ENCODE measurements at places on chromosomes 16 and 17. TPM values are rescaled to one million over a fixed set of nuclear protein-coding genes. Genes with fewer than 3 reads are reported as not detected.
A peak's percentile ranks its signal among the peaks of the same experiment; 100 is the strongest.

The ZPBP2 gene
- not detected for total RNA-seq

GRCh38 chr17:77829843-77830799, 128.4 kb upstream of the TNRC6C start:
- H3K36me3 ChIP-seq, result no peaks in the 10 kb centered on the region
- H3K27ac ChIP-seq, result peak overlapping the region; percentile 43
- H3K4me3 ChIP-seq, result no peak overlapping the region
- no peaks in the 10 kb centered on the region for H3K27me3 ChIP-seq

The UTS2R gene
- total RNA-seq, result not detected

DNA sequence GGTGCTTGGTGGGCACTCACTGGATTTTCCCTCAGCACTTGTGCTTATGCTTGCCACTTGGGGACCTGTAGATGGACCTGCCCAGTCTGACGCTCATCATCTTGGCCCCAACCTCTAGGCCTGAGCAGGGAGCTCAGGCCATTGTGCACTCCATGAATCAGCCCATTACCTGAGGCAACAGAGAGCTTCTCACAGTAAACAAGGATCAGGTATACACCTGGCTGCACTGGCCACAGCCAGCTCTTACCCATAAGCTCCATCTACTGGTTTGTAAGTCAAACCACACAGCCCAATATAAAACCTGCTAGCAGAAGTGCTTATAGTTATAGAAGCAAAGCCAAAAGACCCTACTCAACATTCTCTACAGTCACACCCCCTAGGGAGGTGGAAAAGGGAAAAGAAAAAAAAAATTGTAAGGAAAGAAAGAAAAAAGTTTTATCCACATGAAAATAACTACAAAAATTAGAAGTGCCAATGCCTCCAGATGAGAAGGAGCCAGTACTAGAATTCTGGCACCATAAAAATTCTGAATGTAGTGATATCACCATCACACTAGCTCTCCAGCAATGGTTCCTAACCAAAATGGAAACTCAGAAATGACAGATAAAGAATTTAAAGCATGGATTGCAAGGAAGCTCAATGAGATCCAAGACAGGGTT, 87.8 kb upstream of the CDH5 start:
- H3K4me1 ChIP-seq, result no peaks in the 10 kb centered on the region
- H3K27ac ChIP-seq, result peak overlapping the region; percentile 55
- H3K27me3 ChIP-seq, result no peaks in the 10 kb centered on the region
- no peak for DNase-seq

The NPIPA8 gene
- 0.67 TPM for total RNA-seq

The BHLHA9 gene
- not detected for total RNA-seq

DNA sequence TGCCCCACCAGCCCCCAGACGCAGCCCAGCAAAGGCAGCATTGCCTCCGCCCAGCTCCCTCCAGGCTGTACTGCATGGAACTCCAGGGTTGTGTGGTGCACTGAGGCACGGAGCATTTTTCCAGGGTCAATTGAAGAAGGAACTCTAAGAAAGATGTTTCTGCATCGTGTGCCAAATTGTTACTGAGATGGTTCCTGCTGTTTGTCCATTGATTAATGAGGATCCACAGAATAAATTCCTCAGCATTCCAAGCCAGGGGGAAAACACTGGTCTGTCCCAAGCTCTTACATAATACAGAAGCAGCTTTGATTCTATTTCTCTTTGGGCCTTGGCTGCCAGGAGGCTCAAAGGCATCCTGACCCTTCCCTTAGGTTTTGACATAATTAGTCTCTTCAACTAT, 80.9 kb downstream of the ZNF423 start:
- H3K4me1 ChIP-seq, result peaks cover 7% of the 10 kb centered on the region
- H3K36me3 ChIP-seq, result no peaks in the 10 kb centered on the region
- DNase-seq, result no peak
- H3K4me3 ChIP-seq, result no peak overlapping the region

- no peak for DNase-seq
- no peaks in the 10 kb centered on the region for H3K36me3 ChIP-seq
- H3K4me1 ChIP-seq, result peaks cover 15% of the 10 kb centered on the region
- no peaks in the 10 kb centered on the region for H3K27me3 ChIP-seq
- no peak overlapping the region for H3K27ac ChIP-seq
- H3K4me3 ChIP-seq, result no peak overlapping the region
These were observed 174.9 kb upstream of the CIBAR2 start for GRCh38 chr16:85286951-85287814.

- DNase-seq, result no peak
- no peaks in the 10 kb centered on the region for H3K36me3 ChIP-seq
- H3K27ac ChIP-seq, result peak overlapping the region; percentile 28
- peaks cover 21% of the 10 kb centered on the region for H3K4me1 ChIP-seq
- H3K27me3 ChIP-seq, result no peaks in the 10 kb centered on the region
- H3K4me3 ChIP-seq, result peak overlapping the region; percentile 1
These were observed 38.5 kb downstream of the PIGL start for GRCh38 chr17:16255481-16255921.

The CNGB1 gene
- total RNA-seq, result not detected

- H3K4me1 ChIP-seq, result peaks cover 16% of the 10 kb centered on the region
- peak overlapping the region; percentile 88 for H3K4me3 ChIP-seq
- no peak for DNase-seq
These were observed 386 bp downstream of the CIAO3 start for GRCh38 chr16:740459-740763.

GRCh38 chr17:69608808-69609472, 194.4 kb downstream of the MAP2K6 start:
- H3K27me3 ChIP-seq, result no peaks in the 10 kb centered on the region
- H3K4me1 ChIP-seq, result peaks cover 18% of the 10 kb centered on the region
- H3K27ac ChIP-seq, result peak overlapping the region; percentile 44
- no peak overlapping the region for H3K4me3 ChIP-seq

The JMJD6 gene
- 29.6 TPM for total RNA-seq

DNA sequence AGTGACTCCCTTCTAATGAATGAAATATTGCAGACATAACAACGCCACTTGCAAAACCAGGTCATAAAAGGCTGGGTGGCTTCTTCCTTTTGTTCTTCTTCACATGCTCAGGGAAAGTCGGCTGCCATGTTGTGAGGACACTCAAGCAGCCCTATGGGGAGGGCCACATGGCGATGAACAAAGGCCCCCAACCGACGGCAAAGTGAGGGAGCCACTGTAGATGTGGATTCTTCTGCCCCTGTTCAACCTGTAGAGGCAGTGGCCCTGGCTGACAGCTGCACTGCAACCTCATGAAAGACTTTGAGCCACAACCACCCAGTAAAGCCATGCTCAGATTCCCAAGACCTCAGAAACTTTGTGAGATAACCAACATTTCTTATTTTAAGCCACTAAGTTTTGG, 203.5 kb upstream of the TNRC6C start:
- H3K27me3 ChIP-seq, result no peaks in the 10 kb centered on the region
- no peak overlapping the region for H3K27ac ChIP-seq
- no peak overlapping the region for H3K4me3 ChIP-seq
- H3K36me3 ChIP-seq, result no peaks in the 10 kb centered on the region
- no peaks in the 10 kb centered on the region for H3K4me1 ChIP-seq

DNA sequence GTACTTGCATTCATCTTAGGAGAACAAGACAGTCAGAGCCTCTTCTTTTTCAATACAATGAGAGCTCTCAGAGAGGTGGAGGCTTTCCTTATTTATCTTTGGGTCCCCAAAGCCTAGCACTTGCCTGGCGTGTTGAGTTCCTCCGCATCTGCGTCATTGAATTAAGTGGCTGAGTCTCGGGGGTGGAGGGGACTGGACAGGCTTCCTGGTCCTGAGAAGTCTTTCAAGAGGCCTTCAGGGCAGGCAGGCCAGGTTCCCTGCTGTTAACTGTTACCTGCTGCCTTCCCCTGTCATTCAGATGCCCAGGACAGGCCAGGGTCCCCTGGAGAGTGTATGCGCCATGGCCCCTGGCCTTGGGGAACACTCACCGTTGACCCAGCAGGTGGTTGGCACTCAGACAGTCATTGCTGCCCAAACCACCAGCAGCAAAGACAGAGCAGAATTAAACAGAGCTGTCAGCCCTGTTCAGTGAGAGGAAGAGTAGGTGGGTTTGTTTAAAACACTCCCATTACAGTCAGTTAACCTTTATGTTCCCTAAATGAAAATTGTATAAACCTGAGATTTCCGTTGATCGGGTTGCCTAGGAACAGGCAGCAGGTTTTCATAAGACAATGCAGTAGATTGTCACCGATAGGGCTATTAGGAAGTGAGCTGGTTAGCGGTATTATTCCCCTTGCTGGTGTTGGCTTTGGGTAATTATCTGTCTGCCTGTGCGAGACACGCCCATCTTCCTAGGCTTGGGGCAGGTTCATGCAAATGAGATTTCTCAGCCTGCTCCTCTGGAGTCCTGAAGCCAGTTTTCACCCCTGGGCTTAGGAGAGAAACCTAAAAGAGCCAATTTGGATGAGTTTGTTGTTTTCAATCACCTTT, 132.7 kb downstream of the CCDC182 start:
- no peak for DNase-seq
- H3K4me1 ChIP-seq, result no peaks in the 10 kb centered on the region
- no peak overlapping the region for H3K27ac ChIP-seq
- no peaks in the 10 kb centered on the region for H3K36me3 ChIP-seq

The GNAO1 gene
- total RNA-seq, result 1.8 TPM

Data from upper lobe of right lung (tissue), 1 donor.